ENCODE measurements at places on chromosomes 13 and 19.
A peak's percentile ranks its signal among the peaks of the same experiment; 100 is the strongest.

GRCh38 chr13:94677799-94678198, 34.5 kb downstream of the SOX21 start:
- no peak for DNase-seq

DNA sequence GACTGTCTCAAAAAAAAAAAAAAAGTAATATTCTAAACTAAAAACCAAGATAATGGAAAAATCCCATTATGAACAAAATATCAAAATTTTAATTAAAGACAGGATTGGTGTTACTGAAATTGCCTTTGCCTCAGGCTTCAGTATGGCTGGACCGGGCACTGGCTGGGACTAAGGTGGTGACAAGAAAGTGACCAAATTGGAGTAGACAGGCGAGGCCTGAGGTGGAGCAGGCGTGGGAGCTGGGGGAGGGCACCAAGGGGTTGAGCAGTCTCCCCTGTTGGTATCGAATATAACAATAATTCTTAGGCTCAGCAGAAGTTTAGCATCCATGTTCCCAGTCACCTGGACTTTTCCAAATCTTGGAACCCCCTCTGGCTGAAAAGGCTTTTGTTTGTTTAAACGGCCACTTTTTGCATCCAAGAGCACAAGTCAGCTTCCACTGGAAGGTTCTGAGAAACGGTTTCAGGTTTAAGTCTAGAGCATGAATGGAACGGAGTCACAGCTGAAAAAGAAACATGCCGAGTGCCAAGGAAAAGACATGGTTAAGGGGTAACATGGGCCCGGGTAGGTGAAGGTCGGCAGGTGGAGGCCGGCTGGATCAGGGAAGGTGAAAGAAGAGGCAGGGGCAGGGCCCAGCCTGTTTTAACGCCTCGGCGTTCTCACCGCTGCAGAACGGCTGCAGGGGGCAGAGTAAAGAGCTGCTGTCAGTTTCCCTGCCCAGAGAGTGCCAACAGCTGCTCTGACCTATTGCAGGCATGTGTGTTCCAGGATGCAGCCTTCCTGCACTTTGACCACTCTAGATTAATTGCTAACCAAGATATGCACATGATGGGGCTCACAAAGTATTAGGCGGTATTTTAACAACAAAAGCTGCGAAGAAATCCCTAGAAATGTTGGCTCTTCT, 104.4 kb downstream of the TM9SF2 start:
- peak; percentile 31 for DNase-seq

GRCh38 chr19:5838353-5839064, 993 bp downstream of the FUT6 start:
- no peak for DNase-seq

- DNase-seq: no peak
Measured at GRCh38 chr19:31140717-31141116, 208.5 kb downstream of the TSHZ3 start.

GRCh38 chr13:23644527-23645138, 74.4 kb downstream of the TNFRSF19 start:
- DNase-seq: no peak

GRCh38 chr13:74706801-74707200, 572.6 kb upstream of the KLF12 start:
- DNase-seq: no peak

DNA sequence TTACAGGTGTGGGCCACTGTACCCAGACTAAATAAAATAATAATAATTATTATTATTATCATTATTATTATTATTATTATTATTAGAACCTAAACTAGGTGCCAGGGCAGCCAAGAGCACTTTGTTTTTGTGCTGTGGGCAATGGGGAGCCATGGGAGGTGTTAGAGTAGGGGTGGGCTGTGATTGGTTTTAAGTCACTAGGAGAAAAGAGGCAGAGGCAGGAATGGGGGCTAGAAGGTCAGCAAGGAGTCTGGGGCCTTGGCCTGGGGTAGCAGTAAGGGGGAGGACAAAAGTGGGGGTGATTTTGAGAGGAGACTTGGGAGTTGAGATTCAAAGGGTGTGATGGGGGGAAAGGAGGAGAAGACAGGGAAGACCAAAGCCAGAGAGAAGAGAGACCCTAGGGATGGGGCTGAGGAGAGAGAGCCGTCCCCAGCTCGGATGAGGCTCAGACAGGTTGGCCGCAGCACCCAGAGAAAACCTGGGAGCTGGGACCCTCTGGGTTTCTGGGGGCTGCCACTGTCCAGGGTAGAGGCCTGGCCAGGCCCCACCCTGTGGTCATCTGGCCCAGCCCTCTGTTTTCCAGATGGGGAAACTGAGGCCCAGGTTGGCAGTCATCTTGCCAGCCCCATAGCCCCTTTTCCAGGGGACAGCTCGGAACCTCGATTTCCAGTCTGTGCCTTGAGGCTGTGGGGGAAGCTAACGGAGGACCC, 17.8 kb upstream of the BTBD2 start:
- DNase-seq: no peak

DNA sequence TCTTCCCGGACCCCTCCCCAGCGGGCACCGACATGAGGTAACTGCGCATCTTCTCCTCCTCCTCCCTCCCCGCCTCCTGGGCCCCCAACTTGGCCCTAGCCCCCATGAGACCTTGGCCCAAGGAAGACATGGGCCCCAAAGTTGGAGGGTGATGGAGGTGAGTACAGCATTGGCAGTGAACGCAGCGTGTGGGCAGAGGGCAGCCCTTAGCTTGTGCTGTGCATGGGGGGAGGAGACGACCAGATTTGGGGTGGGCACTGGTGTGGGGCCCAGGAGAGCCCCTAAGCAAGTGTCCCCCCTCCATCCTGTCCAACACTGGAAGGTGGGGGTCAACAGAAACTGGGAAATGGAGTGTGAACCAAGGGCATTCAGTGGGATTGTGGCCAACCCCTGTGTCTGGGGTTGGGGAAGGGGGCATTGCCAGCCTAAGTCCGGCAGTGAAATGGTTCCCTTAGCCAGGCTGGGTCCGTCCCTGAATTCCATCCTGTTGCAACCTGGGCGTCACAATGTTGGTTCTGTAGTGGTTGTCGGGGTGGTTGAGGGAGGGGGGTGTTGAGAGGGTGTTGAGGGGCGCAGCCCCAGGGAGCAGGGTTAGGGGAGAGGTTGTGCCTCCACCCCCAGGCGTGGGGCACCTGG, 23.5 kb downstream of the NUMBL start:
- no peak for DNase-seq

DNA sequence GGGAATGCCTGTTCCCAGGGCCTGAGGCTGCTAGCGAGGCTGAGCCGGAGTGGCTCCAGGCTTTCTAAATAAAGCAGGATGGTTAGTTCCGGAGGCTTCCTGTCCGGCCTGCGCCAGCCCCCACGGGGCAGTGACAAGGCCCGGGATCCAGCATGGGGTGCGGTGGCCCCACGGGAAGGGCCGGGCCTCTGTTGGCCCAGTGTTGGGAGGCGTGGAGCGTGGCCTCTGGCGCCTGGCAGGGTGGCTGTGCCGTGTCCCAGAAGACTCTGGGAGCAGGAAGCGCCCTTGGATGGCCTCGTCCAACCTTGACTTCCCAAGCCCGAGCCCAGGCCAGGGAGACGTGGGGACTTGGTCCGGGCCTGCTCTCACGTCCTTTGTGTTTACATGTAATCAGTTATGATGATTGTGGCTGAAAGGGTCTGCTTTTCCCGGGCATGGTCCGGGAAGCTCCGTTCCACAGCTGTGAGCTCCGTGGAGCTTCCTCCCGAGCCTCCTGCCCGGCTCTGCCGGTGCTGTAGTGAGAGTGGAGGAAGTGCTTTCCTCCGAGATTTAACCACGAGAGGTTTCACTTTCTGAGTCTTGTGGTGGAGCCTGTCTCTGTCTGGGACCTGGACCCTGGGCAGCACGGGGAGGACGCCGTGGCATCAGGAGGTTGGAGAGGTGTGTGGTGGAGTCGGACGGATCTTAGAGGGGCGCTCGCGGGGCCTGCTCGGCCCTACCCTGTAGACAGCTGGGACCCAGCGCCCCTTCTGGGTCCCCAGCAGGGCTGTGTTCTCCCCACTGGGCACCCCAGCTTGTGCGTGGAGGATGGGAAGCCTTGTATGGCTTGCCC, 4.6 kb downstream of the GNA11 start:
- no peak for DNase-seq

GRCh38 chr19:19554074-19555023, 16.3 kb downstream of the CILP2 start:
- DNase-seq: peak; percentile 67

DNA sequence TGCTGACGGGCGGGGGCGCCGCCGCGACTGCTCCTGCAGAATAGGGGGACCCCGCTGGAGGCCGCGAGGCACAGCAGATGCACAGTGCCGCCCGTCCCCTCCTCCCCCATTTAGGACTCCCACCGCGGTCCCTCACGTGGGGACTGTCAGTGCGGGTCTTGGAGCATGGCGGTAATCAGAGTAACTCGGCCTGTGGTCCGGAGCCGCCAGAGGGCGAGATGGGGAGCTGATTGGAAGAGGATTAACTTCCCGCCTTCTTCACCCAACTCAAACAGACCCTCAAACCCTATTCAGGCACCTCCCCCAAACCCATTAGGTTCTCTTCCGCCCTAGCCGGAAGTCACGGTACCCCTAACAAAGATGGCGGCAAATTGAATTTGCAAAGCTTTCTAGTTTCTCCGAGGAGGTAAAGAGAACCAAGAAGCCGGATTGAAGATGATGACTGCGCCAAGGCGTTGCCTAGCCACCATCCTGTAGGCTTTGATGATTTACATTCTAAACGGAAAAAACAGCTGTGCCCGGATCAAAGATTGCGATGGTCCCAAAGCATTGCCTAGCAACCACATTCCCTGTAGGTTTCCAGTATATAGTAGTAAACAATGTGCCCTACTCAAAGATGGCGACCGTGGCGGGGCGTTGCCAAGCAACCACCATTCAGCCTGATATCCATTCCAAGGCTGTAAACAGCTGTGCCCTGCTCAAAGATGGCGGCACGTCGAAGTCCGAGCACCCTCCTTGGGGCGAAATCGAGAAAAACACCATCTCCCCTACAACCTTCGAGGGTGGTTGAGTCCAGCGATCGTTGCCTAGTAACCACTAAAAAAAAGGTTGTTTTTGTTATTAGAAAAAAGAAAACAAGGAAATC, at the start of gene FUZ:
FUZ (minus strand) TSS at position 296 of the 865 bp plus-strand sequence; CDS start at position 110, 186 bp downstream.
- peak; percentile 77 for DNase-seq

- DNase-seq: no peak
Measured at GRCh38 chr13:34217343-34218025, 399.5 kb downstream of the RFC3 start.

DNA sequence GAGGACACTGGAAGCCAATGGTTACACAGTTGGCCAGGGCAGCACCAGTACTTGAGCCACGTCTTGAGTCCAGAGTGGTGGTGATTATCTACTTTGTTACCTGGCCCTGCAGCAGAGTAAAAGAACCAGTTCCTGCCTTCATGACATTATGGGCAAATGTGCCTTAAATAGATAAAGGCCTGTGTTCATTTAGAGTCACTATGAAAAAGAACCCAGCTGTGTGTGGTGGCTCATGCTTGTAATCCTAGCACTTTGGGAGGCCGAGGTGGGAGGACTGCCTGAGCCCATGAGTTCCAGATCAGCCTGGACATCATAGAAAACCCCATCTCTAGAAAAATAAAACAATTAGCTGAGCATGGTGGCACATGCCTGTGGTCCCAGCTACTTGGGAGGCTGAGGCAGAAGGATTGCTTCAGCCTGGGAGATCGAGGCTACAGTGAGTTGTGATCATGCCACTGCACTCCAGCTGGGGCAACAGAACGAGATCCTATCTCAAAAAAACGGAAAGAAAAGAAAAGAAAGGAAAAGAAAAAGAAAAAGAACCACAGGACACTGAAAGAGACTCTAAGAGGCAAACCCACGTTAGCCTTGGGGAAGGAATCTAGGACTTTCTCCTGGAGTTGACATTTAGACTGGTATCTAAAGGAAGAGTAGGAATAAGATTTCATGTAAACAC, 3.4 kb upstream of the IRF2BP1 start:
- no peak for DNase-seq

- DNase-seq: no peak
Measured at GRCh38 chr13:99689955-99690354, 188.7 kb downstream of the TM9SF2 start.

GRCh38 chr13:71866335-71867130, 471 bp downstream of the DACH1 start:
- DNase-seq: no peak

DNA sequence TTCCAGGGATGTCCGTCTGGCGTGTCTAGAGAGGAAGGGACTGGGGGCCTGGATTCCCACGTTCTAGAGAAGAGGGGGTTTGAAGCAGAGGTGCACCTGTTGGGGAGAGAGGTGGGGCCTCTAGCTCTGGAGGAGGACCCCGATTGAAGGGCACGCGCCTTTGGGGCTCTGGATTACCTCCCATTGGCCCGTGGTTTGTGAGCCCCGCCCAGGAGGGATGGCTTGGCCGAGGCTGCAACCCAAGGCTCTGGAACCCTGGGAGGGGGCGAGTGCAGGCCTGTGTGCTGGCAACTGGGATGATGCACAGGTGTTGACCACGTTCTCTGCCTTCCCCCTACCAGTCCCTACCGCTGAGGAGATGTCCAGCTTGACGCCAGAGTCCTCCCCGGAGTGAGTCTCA, 20.2 kb downstream of the TMEM150B start:
- DNase-seq: no peak

DNA sequence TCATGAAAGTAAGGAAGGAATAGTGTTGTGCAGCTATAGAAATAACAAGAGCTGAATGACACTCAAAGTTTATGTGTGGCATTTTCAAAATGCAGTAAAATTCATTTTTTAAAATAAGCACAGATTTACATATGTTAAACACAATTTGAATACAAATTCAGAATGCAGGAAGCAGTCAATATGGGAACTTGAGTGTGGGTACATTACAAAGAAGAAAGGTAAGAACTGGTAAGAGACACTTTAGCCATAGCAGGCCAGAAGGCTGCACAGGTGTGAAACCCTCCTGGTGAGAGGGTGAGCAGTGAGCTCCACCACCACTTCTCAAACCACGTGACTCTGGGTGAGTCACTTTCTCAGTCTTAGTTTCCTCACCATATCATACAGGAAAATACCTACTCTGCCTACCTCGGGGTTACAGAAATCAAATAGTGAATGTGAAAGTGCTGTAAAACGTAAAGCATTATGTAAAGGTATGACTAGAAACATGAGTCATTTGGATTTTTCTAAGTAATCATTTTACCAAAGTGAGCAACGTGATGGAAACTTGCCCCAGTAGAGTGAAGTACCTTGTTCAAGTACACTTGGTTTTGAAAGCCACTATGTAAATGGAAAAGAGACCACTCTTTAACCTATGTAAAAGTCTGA, 40.5 kb downstream of the USP12 start:
- peak; percentile 64 for DNase-seq

DNA sequence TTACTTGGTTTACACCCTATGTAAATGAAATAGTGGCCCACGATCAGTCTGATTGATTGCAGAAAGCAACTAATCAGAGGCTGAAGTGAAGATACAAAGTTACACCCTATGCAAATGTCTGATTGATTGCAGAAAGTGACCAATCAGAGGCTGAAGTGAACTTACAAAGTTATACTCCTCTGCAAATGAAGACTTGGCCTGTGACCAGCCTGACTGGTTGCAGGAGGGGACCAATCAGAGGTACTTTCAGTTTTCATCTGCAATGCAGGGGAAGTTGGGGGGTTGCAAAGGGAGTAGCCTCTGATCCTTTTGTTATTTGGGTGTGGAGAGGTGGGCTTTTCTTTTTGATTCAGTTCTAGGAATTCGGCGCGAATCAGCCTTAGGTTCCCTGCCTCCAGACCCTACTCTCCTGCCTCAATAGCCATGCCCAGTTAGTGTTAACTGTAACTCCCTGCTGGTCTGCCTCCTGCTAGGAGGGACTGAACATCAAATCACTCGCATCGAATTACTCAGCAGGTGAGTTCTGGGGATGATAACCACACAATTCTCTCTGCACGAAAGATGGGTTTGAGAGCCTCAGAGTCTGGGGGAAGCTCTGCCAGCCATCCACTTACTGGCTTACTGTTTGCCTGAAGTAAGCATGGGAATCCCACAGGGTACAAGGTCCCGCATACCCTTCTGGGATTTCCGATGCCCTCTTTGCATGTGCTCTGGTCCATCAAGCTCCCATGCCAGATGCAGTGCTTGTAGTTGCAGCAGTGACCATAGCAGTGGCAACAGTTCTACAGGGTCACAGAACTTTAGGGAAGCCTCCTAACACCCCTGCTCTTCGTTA, 7.5 kb downstream of the ARL11 start:
- no peak for DNase-seq
